Stimulated activated CD4-positive, alpha-beta T cell treated with anti-CD3 and anti-CD28 coated beads, Interleukin-2, amount 100 ng/mL, for 48 hours (primary cell): ENCODE measurements at places on chromosomes 1 and 21.

DNA sequence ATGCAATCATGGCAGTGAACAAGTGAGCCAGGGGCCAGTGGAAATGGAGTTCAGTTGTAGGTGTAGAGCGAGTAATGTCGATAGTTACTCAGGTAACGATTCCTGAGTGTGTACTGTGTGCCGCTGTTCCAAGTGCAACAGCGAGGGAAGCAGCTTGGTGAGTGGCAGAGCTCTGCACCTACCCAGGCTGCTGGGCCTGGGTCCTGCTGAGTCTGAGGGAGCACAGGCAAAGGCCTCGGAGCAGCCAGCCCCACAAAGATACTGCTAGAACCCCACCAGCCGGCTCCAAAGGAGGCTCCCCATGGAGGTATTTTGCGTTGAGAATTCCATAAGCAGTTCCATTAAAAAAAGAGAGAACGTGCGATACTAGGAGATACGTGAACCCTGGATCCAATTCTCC, 23.2 kb downstream of the PARP1 start:
- DNase-seq = no peak

GRCh38 chr1:202689493-202690342, 20.5 kb downstream of the SYT2 start:
- DNase-seq = no peak

GRCh38 chr1:29524285-29525065, 288.2 kb downstream of the PTPRU start:
- no peak for DNase-seq

DNA sequence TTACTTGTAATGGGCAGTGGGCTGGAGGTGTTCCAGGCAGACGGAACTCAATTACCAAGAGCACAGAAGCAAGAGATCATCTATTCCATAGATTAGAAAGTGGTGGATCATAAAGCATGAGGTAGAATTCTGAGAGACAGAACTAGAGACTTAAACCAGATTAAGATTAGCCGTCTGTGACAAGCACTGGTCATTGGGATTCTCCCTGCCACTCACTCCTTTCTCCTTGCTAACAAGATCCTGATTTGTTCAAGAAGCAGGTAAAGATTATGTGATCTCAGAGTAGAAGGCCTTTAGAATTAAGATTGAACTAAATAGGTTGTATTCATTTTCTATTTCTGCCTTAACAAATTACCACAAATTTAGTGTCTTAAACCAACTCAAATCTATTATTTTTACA, 1.5 kb upstream of the HSPA13 start:
- no peak for DNase-seq

DNA sequence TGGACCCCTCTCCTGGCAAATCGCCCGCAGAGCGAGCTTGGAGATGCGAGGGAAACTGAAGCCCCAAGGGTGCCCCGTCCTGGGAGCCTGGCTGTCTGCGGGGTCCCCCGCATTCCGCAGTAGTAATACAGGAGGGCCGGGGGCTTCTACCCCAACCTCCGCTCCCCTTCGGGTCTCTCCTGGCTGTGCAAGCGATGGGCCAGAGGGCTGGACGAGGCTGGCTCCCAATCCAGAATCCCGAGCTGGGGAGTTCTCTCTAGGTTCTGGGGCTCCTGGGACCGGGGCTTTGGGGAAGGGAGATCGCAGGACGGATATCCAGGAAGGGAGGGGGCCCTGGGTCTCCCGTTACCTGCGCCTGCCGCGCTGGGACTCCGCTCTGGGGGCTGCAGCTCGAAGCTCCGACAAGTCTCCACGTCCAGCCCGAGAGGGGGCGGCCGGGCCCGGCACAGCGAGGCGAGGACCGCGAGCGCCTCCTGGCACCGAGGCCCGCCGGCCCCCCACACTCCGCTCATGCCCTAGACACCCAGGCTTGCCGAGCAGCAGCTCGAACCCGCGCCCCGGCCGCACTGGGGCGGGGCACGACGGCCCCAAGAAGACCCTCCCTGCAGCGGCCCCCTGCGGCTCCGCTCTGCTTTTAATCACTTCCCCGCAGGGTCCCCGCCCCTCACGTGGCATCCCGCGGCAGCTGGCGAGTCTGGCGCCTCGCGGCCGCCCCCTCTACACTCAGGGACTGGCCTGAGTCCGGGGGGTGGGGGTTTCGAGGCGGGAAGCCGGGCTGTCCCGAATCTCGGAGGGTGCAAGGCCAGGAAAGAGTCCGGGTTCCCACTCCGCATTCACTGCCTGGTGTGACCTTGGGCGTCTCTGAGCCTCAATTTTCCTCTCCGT, at the start of gene SYT6:
TSS of gene SYT6 (minus strand) at position 609 of the 885 bp plus-strand sequence. CDS start at position 512, 97 bp downstream.
- DNase-seq = no peak

DNA sequence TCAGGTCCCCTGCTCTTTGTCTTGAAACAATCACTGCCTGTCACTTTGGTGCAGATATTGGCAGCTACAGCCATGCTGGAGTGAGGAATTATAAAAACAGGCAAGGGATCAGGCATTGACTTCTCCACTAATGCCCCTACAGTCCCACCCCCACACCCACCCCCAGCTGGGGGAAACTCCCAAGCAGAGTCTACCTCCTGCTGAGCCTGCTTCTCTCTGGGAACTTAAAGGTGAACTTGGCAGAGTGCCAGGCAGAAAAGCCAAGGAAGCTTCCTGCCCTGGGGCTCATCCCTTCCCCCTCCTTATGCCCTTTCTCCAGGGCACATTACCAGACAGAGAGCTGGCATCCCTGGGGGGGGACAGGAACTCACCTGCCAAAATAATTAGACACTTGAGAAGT, 6.7 kb downstream of the NCMAP start:
- no peak for DNase-seq

DNA sequence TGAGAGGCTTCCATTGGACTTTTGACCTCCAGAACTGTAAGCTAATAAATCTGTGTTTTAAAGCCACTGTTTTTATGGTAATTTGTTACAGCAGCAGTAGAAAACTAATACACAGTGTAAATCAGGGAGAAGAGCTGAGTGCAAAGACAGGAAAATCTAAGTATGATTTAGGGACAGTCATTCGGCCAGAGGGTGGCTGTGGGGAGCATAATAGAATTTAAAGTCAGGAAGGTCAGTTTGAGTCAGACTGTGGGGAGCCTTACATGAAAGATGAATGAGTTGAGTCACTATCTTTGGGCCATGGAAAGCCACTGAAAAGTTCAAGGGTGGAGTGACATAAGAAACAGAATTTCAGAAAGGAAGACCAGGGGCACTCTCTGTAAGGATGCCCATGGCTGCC, 52.4 kb upstream of the SSX2IP start:
- no peak for DNase-seq

- DNase-seq = no peak
These were observed 40.7 kb downstream of the VTCN1 start for GRCh38 chr1:117169871-117170596.

DNA sequence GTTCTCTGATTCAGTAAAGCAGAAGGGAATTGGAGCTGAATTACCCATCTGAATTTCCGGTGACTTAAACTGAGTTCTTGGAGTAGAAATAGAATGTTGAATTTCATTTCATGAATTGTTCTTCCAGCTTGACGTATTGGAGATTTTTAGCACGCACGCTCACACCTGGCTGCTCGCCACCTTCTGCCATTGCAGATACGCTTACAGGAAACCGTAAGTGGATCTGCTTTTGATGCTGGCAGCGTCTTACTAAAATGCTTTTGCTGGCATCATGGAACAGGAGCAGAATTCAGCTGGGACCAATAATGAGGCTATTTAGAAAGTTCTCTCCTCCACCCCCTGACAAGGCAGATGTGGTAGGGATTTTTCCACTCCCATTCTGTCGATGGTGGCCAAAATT, 17.7 kb upstream of the ELAVL4 start:
- DNase-seq = no peak

GRCh38 chr1:92466683-92467352, 19.9 kb downstream of the GFI1 start:
- DNase-seq = no peak

- DNase-seq = no peak
These were observed 3.2 kb downstream of the LYPD8 start for GRCh38 chr1:248752161-248753028.
